MG63 (cell line): ENCODE measurements at places on chromosomes 7 and 10.

DNA sequence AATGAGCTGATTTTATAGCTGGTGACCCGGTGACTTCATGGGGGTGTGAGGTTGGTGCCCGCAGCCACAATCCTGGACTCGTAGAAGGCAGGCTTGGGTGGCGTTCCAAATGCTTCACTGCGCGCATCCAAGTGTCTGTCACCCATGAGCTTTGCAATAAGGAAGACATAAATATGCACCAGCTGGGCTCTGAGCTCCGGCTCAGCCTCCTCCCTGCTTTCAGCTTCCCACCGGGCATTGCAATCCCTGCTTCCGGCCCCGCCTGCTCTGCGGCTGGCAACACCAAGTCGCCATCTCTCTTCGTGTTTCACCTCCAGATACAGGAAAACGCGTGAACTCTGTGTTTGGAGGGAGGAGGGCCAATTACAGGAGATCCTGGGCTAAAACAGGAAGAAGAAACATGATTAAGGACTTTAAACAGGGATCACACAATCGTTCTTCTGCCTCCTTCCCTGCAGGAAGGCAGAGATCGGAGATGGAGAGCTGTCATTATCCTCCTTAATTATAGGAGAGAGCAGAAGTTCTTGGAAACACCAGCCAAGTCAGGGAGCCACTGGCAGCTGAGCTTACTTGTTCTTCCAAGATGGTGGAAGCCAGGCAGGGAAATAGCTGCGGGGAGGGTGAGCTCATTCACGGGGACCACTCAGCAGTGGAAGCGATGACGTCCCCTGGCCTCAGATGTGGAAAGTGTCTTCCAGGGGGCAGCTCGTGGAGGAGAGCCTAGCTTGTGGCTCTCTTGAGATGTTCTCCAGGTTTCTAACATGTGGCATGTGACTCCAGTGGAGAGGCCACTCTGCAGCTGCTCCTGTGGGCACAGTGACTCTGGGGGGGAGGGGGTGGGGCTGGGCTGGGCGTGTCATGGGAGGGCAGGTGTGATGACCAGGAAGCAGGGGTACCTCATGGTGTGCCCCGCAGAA, 134.9 kb downstream of the CAMK1D start:
- DNase-seq: peak; percentile 64

- no peak for DNase-seq
These were observed 408.8 kb upstream of the SEMA3C start for GRCh38 chr7:81327468-81328266.

DNA sequence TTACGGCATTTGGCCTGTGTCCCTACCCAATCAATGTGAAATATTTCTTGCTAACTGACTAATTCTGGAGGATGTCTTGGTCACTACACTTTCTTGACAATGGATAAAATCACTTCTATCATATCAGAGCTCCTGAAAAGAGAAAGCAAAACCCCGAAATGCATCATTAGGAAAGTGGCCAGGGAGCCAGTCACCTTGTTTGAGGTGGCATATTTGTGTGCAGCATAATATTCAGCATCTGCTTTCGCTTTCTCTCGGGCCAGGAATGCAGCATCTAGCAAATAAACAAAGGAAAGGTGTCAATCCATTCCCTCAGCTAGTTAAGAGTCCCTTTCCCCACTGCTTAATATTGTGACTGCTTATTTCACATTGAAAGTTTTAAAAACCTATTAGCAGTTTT, 31.2 kb downstream of the ERLIN1 start:
- no peak for DNase-seq

DNA sequence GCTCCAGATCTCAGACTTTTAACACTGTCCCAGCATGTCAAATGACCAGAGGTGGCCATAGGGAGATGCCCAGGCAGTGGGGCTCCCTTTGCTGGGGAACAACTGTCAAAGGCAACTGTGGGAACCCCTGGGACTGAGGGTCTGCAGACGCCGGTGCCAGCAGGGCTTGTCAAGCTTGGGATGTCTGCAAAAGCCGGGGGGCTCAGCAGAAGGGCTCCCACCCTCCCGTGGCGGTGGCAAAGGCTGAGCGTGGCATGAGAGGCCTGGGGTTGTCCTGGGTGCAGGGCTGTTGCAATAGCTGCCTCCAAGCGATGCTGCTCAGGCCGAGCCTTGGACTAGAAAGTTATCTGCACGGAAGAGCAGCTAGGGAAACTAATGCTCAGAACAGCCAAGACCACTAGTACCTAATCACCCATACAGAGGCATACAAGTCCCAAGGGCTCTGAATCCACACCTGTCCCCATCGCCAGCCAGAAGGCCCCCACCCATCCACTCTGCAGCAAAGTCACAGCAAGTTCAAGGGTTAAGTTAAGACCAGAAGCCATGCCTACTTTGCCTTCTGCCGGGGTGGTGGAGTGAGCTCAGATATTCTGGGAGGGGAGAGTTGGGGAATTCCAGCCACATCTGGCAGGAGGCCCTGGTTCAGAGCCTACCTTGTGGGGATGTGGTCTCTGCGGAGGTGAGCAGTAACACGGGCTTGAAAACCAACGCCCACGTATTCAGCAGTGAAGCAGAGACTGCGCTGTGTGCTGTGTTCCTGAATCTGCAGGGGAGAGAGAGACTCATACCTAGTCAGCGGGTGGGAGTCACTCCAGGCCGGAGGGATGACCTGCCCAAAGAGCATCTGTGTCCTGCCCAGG, 4.6 kb downstream of the SH2B2 start:
- no peak for DNase-seq

GRCh38 chr7:1455241-1455939, 3.9 kb downstream of the MICALL2 start:
- no peak for DNase-seq

DNA sequence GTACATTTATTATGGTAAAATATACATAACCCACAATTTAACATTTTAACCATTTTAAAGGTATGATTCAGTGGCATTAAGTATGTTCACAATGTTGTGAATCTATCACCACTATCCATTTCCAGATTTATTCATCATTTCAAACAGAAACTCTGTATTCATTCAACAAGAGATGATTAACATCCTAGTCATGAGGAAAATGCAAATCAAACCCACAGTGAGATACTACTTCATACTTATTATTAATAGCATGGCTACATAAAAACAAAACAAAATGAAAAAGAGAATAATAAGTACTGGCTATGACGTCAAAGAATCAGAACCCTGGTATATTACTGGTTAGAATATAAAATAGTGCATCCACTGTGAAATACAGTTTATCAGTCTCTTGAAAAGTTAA, 386.6 kb upstream of the POM121L12 start:
- no peak for DNase-seq

- no peak for DNase-seq
These were observed 13.4 kb downstream of the SCIN start for GRCh38 chr7:12583922-12584321.

- no peak for DNase-seq
These were observed 105.5 kb downstream of the BICC1 start for GRCh38 chr10:58618158-58618676.
